ENCODE measurements at places on chromosomes 16 and 17.
A peak's percentile ranks its signal among the peaks of the same experiment; 100 is the strongest.

DNA sequence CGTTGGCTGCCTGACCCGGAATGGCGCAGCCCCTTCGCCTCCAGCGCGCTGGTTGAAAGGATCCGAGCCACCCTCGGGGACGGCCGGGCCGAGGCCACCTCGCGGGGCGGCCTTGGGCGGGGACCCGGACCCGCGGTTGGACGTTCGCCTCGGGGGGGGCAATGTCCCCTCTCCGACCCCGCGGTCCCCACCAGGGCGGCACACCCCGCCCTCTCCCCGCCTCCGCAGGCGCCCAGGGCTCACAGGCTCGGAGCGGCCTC lies 1.0 kb upstream of the SOX8 start:
- no peak for DNase-seq

- DNase-seq, result no peak
These were observed 10.6 kb downstream of the IRX3 start for GRCh38 chr16:54275956-54276355.

GRCh38 chr17:40323391-40324381 lies 14.7 kb downstream of the RARA start:
- DNase-seq, result no peak

DNA sequence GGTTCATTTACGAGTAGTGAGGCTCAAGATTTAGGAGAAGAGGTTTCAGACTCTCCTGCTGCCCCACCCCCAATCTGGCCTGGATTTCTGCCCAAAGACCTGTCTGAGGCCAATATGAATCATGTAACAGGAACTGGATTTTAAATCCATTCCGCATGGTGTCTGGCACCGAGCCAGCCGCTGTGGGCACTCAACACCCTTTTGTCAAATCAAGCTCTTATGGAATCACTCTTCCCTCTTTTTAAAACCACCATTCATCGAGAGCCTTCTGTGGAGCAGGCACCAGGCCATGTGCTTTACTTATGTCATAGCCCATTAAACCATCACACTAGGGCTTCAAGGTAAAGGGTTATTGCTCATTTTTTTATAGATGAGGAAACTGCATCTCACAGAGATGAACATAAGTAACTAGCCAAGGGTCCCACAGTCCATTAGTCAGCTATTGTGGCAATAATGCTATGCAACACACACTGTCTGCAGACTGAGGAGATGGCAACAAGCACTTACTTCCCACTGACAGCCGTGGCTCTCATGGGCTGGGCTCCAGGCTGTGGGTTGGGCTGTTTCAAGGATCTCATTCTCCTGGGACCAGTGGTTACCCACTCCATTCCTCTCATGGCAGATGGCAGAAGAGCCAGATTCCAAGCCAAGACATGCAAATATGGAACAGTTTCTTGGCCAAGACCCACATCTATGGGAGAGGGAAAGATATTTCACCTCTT lies 93.6 kb downstream of the WSCD1 start:
- peak; percentile 81 for DNase-seq

DNA sequence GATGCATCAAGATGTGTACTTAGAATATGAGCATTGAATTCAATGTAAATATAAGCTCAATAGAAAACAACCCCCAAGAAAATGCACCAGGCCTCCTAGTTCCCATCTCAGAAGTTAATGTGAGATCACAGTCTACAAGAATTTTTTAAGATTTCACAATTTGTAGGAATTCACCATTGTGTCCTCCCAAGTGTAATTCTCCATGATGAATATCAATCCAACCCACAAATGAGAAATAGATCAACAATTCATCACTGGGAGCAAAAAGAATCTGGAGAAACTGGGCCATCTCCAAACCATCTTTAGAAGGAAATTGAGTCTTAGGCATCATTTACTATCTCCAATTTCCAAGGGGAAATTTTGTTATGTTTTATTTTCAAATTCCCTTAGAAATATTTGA lies 310.5 kb upstream of the GOT2 start:
- DNase-seq, result no peak

GRCh38 chr16:84178146-84178765 lies 8.6 kb downstream of the TAF1C start:
- DNase-seq, result no peak

DNA sequence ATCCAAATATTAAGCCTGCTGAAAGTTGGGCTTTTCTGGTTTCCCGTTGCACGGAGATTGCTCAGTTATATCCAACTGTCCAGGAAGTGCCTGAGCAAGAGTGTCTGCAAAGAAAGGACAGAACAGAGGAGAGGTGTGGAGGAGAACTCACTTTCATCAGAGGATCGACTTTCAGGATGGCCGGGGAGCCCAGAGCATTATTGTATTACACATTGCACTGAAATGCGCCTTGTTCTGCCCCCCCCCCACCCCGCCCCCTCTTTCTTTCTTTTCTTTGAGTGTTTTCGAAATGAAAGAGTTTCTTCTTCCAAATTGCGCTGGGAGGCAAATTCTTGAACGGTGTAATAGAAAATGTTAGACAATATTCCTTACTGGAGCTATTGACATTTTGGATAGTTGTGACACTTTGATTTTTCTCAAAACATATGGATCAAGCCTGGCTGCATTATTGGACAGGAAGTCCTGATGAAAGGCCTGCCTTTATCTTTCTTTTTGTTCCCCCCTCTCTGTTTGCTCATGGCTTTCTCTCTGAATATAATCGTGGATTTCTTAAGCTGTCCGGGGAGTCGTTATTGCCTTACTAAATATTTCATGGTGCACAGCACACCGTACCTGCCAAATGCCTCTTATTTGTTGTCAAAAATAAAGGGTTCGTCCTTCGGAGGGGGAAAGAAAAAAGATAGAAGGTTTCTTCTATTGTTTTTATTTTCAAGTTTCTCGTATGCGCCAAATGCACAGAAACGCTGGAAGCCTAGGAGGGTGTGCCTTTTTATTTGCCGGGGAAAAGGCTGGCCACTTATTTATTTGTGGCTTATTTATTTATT lies 110.8 kb downstream of the IRX3 start:
- peak; percentile 79 for DNase-seq

DNA sequence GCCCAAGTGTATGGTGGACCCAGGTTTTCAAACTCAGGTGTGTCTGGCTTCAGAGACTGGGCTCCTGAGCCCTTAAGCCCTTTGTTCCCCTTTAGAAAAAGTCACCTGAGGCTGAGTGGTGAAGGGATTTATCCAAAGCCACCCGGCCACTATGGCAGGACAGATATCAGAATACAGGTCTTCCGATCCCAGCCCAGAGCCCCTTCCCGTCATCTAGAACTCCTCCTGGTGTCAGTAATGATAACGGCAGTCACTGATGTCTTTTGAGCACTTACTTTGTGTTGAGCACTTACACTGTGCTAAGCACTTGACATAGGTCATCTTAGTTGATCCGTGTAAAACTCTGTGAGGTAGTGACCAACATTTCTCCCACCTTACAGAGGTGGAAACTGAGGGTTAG lies 16.6 kb downstream of the NOD2 start:
- DNase-seq, result no peak

- DNase-seq, result no peak
These were observed 2.2 kb downstream of the UBALD1 start for GRCh38 chr16:4612474-4612931.

DNA sequence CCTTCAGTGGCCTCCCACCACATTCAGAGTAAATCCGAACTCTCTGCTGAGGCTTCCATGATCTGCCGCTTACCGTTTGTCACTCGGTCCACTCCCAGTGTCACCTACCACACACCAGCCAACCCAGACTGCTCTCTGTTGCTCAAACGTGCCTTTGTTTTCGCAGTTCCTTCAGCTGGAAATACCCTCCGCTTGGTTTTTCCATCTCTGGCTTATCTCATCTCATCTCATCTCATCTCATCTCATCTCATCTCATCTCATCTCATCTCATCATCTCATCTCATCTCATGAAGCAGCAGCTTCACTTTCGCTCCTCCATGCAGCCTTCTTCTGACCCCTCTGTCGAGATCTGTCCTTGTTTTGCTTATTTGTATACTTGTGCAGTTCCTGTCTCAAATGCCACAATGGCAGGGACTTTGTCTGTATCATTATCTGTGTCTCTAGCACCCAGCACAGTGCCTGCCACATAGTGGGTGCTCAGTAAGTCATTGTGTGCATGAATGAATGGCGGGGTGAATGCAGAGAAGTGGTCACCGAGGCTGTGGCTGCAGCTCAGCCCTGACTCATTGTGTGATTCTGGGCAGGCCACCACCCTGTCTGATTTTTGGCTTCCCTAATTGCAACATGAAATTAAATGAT lies 3.8 kb upstream of the SNX20 start:
- DNase-seq, result no peak

DNA sequence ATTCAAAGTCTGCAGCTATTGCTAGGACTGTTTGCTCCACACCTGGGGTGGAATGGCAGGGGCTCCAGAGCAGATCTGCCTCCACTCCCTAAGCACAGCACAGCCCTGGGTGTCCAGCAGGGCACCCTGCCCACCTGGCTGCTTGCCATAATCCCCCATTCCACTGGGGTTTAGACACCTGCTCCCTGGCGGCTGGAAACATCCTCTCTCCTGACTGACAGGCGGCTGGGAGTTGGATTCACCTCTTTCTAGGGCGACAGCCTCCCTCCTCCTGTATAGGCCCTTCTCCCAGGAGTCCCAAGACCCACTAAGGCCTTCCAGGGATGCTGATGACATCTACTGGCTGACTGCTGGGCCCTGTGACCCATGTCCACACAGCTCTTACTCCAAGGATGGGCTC lies 18.0 kb downstream of the HDAC5 start:
- peak; percentile 59 for DNase-seq

DNA sequence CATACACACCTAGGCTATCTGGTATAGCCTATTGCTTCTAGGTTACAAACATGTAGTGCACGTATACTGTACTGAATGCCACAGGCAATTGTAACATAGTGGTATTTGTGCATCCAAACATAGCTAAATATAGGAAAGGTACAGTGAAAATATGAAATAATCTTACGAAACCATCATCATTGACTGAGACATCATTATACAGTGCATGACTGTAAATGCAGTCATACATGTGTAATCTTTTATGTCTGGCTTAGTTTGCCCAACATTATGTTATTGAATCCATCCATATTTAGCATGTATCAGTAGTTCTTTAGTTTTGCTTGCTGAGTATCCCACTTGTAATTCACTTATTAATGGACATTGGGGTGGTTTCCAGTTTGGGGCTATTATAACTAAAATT lies 124.9 kb downstream of the CYLD start:
- DNase-seq, result no peak

- no peak for DNase-seq
These were observed 126.9 kb downstream of the PARN start for GRCh38 chr16:14502932-14503741.

GRCh38 chr17:14302431-14303099 lies 1.7 kb downstream of the HS3ST3B1 start:
- DNase-seq, result peak; percentile 14

DNA sequence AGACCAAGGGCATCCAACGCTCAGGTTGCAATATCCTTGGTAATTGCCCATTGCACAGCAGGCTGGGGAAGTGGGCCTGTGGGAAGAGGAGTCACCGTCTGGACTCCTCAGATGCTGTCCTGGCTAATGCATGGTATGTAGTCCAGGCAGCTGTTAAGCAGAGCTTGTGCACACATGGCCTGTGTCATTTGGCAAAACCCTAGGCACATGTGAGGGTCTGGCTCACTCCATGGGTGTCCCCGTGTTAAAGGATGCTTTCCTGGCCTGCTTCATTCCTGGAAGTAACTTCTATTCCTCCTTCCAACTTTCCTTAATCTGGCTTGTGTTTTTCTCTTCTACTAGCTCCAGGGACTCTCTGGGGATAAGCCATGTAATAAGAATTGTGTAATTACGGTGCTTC lies 378.0 kb upstream of the CA10 start:
- DNase-seq, result no peak

- no peak for DNase-seq
These were observed 74.5 kb downstream of the ERCC4 start for GRCh38 chr16:13994239-13995106.

DNA sequence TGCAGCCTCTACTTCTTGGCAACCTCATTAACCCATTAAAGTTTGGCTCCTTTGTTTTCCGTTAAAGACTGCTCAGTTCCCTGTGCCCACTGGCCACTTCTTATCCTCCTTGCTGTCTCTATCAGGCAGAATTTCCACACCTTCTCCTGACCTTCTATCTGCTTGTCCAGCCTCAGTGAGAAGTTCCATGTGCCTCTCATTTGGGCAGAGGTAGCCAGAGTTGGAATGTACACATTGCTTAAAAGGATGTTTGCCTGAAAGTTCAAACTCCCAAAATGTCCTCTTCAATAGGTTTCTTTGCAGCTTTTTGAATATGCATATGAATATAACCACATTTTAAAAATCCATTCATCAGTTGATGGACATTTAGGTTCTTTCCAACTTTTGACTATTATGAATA lies 47.0 kb downstream of the HSD17B2 start:
- DNase-seq, result no peak

- DNase-seq, result peak; percentile 44
These were observed 63.1 kb downstream of the MYO18A start for GRCh38 chr17:29116804-29117753.

GRCh38 chr17:1511756-1512321 lies 4.6 kb downstream of the INPP5K start:
- DNase-seq, result no peak

DNA sequence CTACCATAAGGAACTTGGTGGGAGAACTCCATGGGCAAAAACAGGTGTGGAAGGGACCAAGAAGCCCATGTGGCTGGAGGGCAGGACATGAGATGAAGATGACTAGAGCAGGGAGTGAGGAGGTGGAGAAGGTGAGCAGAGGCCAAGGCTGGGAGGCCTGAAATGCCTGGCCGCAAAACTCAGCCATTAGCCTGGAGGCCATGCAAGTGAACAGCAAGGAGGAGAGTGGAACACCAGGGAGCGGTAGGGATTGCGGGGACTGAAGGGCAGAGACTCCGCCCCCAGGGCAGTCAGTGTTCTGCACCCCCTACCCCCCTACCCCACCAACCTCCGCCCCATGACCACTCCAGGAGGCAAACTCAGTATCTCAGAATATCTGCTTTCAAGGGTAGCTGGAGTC lies 17.0 kb downstream of the BCL7C start:
- no peak for DNase-seq

DNA sequence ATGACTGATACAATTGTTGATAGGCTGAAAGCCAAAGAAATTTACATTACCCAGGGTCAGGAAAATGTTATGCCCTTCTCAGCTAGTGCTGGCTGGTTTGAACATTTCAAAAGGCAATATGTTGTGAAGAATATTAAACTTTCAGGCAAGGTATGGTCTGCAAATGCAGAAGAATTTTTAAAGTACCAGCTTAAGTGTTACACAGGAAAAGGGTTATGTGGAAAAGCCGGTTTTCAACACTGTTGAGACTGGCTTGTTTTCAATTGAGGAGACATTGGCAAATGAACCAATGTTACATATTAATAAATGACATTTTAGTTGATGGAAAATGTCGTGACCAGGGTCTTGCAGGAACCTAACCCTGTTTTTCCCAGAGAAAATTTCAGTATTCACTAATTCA lies 215.8 kb upstream of the TBX2 start:
- no peak for DNase-seq

- DNase-seq, result peak; percentile 34
These were observed 737 bp downstream of the NUDT16L1 start for GRCh38 chr16:4693956-4694641.

DNA sequence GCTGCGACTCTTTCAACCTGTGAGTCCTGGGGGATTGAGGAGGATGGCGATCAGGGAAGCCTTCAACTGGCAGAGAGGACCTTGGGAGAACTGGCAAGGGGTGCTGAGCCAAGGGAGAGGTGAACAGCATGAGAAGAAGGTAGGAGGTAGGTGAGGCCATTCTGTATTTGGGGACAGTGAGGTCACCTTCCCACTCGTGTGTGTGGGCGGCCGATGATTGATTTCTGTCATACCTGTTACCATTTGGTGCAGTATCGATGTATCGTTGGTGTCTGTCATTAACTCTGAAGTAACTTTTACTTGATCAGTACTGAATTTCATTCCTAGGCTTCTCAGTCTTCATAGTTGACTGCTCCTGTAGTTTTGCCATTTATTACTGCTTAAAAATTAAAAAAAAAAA lies 3.8 kb downstream of the ARSG start:
- DNase-seq, result no peak

- peak; percentile 77 for DNase-seq
These were observed 19.7 kb downstream of the BAHCC1 start for GRCh38 chr17:81414756-81415516.

Data from NCI-H1092 treated with DMSO at 0.1 percent for 48 hours (cell line).